K562 (cell line): ENCODE measurements at places on chromosomes 16 and 17.

- no peak for DNase-seq
Observed at GRCh38 chr16:87705771-87706277, 60.0 kb downstream of the KLHDC4 start.

DNA sequence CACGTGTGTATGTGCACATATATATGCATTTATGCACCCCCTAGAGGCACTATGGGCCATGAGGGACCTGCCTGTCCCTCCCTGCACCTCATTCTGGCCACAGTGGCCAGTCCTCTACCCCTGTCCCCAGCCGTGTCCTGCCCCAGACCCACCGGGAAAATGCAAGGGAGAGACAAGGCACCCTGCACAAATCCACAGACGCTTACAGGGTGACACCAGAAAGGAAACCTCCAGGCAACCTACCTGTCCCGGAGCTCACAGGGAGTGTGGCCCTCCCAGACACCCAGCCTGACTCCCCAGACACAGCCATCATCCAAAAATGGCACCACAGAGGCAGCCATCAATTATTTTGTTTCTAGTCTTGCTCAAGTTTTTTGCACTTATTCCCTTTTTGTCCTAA lies 440.4 kb downstream of the SOX9 start:
- DNase-seq: no peak

DNA sequence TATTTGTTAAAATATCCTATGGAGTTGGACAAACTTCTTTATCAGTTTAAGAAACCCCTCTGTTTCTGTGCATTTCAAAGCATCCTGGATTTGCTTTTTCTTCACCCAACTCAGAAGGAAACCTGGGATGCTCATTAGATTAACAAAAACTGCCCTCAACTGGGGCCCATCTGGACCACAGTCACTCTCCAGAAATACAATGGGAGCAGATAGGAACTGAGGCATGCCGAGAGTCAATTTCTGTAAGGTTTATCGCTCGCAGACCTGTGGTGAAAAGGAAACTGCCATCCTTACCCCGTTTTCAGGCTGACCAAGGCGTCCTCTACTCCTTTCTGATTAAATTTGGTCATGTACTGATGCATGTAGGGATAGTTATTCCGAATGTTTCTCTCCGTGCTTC lies 360.3 kb downstream of the GRIN2A start:
- no peak for DNase-seq

GRCh38 chr16:86665319-86665675 lies 86.9 kb downstream of the FOXL1 start:
- DNase-seq: no peak

DNA sequence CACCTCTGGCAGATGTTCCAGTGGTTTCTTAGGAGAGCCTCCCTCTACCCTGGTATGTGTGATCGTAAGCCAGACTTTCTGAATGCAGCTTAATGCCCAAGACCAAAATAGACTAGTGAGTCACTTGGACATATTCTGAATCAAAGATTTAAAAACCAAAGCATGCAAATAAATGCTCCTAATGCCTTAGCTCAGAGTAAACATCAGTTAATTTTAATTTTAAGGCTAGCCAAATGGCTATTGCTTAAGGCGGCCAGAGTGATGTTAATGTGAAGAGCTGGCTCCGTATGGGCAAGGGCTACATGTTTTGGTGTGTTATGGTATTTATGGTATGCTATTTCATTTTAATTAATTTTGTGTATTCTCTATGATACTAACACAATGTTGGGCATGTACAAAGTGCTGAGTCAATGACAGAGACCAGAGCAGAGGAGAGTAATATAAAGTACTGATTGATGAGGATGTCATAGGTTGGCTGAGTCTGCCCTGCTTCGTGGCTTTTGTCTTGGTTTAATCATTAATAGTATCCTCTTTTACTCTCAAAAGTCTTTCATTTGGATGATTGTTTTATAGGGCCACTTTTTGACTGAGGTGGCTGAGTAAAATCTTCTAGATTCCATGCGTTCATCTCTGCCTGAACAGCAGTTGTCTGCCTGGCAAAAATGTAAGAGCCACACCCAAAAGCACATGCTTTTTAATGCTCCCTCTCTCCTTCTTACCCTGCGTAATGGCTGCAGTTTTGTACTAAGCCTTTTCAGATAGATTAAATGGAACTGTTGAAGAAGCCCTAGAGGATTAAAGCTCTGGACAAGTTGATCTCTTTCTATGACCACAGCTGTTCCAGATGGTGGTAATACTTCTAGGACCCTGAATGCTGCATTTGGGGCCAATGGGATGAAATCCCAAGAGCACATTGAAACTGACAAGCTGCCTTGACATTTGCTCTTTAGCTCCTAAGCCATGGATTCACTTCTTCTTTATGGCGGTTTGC lies 59.6 kb downstream of the MAP2K6 start:
- DNase-seq: no peak

GRCh38 chr17:39416141-39416540 lies 14.7 kb upstream of the FBXL20 start:
- DNase-seq: no peak

DNA sequence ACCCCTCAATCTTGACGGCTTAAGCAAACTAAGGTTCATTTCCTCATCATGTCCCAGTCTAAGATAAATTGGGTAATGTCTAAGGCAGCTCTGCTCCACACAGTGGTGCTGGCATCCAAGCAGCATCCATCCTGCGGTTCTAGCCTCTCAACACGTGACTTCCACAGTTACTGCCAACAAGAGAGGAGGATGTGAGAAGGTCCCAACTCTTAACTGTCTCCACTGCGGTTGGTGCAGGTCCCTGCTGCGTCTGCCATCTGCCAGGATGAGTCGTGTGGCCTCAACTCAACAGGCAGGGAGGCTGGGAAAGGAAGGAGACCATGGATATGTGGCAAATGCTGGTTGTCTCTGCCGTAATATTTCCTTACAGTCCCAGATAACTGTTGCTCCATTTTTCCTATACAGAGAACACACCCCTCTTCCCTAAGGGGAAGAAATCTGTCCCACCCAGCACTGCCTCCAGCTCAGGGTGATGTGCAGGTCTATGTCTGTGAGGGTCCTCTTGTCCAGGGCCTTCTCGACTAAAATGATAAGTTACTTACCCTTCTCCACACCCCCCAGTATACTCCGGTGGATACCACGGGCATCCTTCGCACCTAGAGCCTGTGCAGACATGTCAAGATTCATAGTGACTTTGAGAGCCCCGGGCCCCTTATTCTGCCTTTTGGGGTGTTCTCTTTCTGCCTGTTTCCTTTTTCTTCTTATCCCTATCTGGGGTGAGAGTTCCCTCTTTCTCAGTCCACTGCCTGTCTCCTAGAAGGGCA lies 64.7 kb downstream of the KCNJ18 start:
- no peak for DNase-seq

GRCh38 chr16:31038993-31039392 lies 5.6 kb downstream of the STX4 start:
- DNase-seq: no peak
